Activated naive CD8-positive, alpha-beta T cell treated with anti-CD3 and anti-CD28 coated beads, Interleukin-2, amount 50 U/mL, for 16 hours (primary cell): ENCODE measurements at places on chromosomes 13 and 19.

DNA sequence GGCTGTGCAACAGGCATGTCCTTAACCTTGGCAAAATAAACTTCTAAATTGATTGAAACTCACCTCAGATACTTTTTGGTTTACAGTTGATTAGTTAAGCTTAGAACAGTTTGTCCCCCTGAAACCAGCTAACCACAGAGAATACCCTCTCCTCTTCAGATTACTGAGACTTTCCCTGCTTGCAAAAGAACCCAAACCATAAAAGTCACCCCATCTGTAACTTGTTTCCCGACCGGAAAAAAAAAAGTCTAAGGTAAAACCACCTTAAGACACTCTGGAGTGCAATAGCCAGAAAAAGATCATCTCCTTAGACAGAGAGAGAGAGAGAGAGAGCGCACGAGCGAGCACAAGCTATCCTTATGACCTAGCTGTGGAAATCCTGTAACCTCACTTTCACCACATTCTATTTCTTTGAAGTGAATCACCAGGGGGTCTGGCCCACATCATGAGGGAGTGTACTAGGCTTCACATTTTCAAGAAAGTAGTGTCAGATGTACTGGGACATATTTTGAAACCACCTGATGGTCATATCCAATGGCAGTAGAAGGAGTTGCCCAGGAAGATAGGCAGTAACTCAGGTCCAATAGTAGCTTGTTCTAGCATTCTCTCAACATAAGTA, 11.1 kb upstream of the GTF2F2 start:
- DNase-seq = no peak

DNA sequence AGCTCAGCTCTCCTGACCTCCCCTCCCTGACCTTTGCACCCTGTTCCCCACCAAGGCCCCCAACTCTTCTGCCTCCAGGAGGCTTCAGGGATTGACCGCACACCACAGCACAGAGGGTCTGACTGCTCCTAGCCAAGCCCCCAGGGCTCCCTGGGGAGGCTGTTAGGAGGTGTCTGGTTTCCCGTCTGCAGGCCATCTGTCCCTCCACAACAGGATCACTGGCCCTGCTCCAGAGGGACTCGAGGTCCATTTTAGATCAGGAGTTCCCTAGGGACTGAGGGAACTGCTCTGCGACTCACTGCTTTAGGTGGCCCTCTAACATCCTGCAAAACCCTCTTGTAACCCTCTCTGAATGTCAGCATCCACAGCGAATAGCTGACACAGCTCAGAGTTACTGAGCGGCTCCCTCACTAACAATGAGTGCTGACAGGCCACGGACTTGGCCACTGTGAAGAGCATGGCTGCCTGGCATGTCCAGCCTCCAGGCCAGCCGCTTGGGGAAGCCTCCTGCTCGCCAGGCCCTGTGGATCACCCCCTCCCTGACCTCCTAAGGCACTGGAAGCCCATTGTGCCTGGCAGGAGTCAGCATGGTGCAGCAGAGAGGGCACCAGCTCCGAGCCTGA, 17.7 kb downstream of the GRIK5 start:
- DNase-seq = no peak

DNA sequence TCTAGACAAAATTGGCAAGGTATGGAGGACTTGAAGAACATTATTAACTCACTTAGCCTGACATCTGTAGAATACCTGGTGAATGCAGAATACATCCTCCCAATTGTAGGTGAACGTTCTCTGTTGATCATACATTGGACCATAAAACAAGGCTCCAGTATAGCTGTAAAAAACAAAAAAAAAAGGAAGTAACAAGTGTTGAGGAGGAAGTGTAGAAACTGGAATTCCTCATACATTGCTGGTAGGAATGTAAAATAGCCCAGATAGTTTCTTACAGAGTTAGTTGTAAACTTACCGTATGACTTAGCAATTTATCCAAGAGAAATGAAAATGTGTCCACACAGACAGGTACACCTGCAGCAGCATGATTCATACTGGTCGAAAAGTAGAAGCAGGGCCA, 44.8 kb downstream of the TSSK6 start:
- DNase-seq = no peak

DNA sequence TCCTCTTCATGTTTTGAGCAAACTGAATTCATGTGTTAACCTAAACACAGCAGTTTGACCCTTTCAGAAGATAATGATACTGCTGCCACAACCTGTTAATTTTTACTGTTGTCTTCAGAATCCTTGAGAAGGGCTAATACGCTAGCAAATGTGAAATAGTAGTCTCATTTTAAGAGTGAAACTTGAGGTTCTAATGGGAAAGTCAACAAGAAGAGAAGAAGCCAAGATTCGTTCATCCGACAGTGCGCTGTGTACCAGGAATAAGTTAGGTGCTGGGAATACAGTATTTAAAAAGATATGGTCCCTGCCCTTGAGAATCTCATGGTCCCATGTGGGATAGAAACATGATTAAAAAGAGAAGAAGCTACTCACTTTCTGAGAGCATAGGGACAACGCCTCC, 134.4 kb downstream of the KL start:
- DNase-seq = no peak

DNA sequence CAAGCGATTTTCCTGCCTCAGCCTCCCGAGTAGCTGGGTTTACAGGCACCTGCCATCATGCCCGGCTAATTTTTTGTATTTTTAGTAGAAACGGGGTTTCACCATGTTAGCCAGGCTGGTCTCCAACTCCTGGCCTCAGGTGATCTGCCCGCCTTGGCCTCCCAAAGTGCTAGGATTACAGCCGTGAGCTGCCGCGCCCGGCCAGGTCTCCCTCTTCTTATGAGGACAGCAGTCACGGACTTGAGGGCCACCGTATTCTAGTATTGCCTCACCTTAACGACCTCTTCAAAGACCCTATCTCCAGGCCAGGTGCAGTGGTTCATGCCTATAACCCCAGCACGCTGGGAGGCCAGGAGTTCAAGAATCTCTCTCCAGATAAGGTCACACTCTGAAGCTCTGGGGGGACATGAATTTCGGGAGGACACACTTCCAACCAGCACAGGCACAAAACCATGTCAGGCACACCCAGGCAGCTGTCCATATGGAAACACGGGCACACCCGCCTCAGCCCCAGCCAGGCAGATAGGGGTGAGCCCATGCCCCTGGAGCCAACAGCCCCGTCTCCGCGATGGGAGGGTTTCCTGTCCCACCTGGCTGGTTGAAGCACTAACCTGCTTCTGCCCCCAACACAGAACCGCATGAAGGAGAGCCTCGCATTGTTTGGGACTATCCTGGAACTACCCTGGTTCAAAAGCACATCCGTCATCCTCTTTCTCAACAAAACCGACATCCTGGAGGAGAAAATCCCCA, 21.3 kb upstream of the S1PR4 start:
- no peak for DNase-seq
